Tongue (tissue), 3 donors: ENCODE measurements at places on chromosomes 1 and 21.
A peak's percentile ranks its signal among the peaks of the same experiment; 100 is the strongest.

DNA sequence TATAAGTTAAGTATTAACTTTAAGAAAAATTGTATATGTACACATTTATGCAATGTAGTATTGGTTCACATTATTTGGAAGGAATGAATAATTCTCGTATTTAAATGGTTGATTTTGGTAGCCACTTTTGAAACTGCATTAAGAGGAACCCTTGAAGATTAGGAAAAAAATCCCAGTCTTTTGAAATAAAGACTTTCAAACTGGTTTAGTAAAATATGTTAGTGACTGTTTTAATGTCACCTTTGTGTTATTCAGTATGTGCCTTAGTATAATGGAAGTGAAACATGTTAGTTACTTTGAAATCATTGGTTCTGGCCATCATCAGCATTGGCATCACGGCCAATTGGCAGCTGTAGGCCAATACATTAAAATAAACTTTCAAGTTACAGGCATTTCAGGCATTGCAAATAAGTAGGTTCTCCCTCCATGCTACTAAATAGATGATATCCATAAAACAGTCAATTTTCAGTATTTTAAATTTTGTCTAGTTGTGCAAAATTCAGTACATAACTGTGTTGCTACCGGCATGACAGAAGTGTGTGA lies 4.4 kb downstream of the MIER1 start:
- no peak for DNase-seq

DNA sequence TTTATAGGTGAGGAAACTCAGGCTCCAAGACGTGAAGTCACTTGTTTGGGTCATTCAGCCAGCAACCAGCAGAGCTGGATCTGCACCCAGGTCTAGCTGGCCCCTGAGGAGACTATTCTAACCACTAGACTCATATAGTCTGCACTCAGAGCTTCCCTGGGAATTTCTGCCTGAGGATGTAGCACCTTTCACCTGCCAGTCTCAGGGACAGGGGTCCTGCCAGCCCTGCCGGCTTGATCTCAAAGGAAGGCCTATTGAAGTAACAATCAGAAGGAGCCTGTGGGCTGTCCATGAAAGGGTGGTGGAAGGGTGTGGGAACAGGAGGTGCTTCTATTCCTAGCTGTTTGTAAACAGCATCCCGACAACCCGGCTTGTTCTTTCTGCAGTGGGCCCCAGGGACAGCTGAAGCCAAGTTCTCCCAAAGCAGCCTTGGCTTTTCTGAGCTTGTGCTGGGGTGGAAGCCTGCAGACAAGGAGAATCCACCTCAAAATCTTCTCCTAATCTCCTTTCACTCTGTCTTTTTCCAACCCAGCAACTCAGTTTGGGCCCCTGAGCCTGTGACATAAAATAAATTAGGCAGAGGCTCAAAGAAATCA lies 7.8 kb downstream of the LMOD1 start:
- DNase-seq, result peak; percentile 52

GRCh38 chr1:207824691-207825408 lies 73.0 kb downstream of the CD46 start:
- no peak for DNase-seq

- no peak for DNase-seq
Measured at GRCh38 chr1:46188295-46189030, 9.8 kb downstream of the POMGNT1 start.

- DNase-seq, result no peak
Measured at GRCh38 chr1:183061194-183061593, 38.0 kb downstream of the LAMC1 start.

- peak; percentile 4 for DNase-seq
Measured at GRCh38 chr1:86394416-86394815, 1.7 kb downstream of the ODF2L start.

DNA sequence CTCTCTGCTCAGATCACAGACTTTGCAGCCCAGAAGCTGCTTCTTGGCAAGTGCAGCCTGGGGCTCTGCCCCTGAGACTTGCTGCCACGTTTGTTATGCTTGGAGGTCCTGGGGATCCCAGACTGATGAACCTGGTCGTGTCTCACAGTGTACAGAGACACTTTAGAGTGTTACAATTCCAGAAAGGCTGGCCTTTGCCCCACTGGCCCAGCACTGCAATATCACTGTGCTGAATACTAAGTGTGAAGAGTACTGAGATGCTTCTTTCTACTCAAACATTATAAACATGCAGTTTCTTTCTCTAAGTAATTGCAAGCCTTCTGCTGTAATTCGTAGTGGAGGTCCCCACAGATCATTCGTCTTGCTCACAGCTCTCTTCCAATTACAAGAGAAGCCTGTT lies 133.2 kb downstream of the MAP3K21 start:
- DNase-seq, result no peak

GRCh38 chr1:236149696-236150228 lies 7.4 kb downstream of the GPR137B start:
- no peak for DNase-seq

- peak; percentile 69 for DNase-seq
Measured at GRCh38 chr1:23167353-23168078, 1.1 kb downstream of the LUZP1 start.

- DNase-seq, result no peak
Measured at GRCh38 chr1:201095581-201095980, 16.6 kb downstream of the CACNA1S start.

DNA sequence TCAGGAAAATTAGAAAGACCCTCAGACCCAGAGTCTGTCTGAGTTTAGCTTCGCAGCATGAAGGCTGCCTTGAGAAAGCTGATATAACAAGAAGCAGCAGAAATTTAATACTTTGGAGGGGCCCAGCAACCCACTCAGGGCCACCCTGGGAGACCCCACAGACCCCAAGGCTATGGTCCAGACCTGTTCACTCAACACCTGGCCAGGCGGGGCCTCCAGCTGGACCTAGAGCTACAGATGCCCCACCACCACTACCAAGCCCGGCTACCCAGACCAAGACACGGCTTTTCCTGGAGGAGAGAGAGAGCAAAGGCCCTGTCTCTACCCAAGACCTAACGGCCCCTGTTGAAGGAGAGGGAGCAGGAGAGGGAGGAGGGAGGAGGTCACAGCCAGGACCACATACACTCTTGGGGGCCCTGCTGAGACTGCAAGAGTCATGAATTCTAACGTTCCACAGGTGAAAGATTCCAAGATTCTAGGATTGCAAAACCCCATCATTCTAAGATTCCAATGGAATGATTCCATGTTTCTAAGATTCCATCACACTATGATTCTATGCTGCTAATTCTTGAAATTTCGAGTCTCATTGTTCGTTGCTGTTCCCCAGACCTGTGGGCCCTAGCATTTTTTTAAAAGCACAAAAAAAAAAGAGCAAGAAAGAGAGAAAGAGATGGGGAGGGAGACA lies 53.2 kb downstream of the LACTBL1 start:
- DNase-seq, result no peak

DNA sequence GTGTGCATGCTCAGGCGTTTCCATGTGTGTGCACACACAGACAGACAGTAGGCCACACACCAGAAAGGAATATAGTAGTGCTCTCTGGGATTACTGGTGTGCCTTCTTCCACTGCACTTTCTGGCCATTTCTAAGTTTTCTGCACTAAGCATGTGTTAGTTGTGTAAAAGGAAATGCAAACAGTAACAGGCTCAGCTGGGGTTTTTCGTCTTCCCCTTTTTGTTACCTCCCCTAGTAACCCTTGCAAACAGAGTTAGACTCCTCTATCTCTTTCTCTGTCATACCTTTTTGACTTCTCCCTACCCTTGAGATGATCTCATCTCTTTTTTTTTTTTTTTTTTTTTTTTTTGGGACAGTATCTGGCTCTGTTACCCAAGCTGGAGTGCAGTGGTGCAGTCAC lies 196.3 kb downstream of the SDCCAG8 start:
- no peak for DNase-seq

- DNase-seq, result no peak
Measured at GRCh38 chr21:45267390-45267760, 20.3 kb downstream of the POFUT2 start.

- DNase-seq, result peak; percentile 91
Measured at GRCh38 chr1:179706339-179706941, 36.7 kb upstream of the FAM163A start.

DNA sequence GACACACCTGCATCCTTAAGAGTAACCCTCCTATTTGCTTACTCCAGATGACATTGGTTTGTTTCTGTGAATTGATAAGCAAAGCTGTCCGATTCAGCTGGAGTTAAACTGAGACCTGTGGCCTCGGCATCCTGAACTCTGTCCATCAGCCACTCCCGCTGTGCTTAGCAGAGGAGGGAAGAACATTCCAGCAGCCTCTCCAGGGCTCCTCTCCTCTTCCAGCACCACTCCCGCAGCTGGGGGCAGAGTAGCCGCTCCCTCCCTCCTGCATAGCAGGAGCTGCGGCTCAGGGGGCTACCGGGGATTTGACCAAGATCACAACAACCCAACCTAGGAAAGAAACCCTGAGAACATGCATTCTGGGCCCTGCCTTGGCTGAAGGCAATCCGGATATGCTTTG lies 8.8 kb downstream of the LRRC38 start:
- no peak for DNase-seq

DNA sequence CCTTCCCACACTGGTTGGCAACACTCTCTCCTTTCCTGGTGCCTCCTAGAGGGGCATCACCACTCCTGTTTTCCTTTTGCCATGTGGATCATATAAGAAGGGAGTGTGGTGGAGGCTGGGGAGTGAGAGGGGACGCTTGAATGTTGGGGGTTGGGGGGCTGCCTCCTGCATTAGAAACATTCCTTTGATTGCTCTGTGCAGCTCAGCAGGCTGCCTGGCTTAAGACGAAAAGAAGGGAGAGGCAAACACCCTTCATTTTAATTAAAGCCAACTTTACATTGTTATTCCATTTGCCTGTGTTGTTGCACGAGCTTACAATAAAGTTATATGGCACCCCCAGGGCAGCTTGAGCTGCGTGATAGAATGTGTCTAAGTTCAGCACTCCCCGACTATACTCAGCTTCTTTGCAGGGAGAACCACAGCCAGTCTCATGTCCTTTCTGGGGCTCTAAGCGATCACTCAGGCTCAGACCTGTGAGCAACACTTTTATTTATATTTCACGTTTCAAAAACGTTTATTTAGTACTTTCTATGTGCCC lies 57.4 kb downstream of the FOXD2 start:
- no peak for DNase-seq

- DNase-seq, result no peak
Measured at GRCh38 chr1:46804926-46805325, 6.1 kb downstream of the CYP4B1 start.

DNA sequence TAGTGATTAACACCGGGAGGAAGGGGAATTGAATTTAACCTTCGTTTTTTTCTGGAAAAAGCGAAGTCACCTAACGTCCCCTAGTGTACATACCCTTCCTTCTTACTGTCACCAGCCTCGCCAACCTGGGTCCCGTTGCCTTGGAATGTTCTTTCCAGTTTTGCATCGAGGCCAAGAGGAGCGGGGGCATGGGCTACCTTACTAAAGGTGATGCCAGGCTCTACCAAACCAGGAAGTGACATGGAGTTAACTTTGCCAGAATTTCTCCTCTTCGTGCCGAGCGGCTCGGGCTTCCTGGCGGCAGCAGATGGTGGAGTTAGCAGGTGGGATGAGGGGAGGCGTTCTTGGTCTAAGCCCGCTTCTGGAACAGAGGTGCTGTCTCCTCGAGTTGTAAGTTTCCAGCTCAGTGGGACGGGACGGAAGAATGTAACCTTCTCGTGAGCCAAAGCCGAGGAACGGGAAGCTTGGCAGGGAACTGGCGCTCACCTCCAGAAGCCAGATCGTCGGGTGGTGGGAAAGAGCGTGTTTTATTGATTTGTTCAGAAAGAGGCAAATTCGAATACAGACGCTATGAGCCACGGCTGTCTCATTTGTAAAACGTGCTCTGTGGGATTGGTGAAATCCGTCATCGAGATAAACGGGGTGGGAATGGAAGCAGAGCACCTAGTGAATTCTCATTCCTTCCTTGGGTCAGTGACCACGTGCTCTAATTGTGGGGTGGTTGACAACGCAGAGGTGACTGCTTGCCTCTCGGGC lies 486 bp downstream of the NIPAL3 start:
- DNase-seq, result no peak

DNA sequence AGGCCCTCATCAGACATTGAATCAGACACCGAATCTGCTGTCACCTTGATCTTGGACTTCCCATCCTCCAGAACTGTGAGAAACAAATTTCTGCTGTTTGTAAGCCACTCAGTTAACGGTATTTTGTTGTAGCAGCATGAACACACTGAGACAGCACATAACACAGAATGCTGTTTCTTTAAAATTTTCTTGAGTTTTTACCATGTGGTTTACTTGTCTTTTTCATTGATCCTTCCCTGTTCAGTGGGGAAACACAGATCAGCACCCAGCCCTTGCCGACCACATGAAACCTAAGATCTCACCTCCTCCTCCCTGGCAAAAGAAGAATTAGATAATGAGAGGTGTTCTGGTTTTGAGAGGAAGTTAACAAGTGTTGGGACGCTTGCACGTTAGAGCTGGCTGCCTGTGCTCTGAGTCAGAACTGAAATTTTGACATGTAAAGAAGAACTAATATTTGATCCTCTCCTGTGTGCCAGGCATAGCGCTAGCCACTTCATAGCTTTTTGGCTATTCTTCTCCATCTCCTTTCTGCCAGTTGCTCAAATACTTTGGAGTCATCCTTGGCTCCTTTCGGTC lies 179.6 kb downstream of the DHRS3 start:
- no peak for DNase-seq
